Fibroblast of skin of right biceps (primary cell): ENCODE measurements at places on chromosomes 2 and 18.

- DNase-seq = no peak
Observed at GRCh38 chr2:113795405-113795920, 39.0 kb upstream of the SLC35F5 start.

DNA sequence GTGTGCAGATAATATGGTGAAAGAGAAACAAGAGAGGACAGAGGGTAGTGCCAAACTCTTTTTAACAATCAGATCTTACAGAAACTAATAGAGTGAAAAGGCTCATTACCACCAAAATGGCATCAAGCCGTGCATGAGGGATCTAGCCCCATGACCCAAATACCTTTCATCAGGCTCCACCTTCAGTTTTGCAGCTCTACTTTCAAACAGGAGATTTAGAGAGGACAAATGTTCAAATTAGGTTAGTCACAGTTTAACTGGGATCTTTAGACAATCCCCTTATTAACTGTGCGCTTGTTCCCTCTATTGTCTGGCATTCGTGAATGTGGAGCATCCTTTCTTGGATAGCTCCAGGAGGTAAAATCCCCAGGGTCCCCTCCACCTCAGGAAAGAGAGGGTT lies 1209.3 kb upstream of the CHAC2 start:
- no peak for DNase-seq

DNA sequence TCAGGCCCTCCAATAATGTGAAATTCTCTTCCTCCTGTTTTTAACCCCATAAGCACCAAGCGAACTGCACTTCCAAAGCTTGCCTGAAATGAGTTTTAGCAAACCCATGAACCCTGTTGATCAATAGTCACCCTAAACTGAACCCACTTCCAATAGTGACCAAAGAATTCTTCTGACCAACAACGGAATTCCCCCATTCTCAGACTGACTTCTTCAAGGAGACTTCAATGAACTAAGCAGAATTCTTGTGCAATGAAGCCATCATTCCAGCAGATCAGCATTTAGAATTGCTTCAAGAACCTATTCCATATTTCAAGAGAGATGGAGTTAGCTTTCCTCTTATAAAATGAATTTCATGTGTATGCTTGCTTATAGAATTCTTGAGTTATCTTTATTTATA lies 176.9 kb upstream of the FN1 start:
- peak; percentile 66 for DNase-seq

DNA sequence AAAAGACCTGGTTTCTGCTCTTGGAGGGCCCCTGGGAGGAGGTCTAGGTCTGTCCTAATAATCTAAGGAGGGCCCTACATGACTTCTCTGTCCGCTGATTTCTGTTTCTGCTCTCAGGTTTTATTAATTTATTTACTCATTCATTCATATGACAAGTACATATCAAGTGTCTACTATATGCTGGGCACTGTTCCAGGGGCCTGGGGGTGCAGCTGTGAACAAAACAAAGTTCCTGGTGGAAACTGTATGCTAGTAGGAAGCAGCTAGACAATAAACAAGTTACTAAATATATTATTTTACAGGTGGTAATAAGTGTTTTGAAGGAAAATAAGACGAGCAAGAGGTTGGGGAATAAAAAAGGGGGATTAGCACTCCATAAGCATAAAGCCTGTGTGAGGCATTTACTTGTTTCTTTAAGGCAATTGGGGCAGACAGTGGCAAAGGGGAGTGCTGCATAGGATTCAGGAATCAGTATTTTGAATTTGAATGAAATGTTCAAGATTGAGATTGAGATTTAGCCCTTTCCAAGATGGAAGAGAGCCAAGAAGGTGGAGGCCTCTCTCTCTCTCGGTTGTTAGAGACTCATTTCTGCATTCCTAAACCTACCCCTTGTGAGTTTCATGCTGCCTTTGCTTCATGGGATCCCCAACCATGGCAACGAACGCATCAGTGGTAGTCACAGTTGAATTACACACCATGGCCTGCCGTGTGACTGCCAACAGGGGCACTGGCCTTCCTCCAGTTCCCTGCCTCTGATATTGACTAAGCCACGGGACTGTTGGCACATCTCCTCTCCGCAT lies 28.3 kb downstream of the DRC1 start:
- peak; percentile 19 for DNase-seq

DNA sequence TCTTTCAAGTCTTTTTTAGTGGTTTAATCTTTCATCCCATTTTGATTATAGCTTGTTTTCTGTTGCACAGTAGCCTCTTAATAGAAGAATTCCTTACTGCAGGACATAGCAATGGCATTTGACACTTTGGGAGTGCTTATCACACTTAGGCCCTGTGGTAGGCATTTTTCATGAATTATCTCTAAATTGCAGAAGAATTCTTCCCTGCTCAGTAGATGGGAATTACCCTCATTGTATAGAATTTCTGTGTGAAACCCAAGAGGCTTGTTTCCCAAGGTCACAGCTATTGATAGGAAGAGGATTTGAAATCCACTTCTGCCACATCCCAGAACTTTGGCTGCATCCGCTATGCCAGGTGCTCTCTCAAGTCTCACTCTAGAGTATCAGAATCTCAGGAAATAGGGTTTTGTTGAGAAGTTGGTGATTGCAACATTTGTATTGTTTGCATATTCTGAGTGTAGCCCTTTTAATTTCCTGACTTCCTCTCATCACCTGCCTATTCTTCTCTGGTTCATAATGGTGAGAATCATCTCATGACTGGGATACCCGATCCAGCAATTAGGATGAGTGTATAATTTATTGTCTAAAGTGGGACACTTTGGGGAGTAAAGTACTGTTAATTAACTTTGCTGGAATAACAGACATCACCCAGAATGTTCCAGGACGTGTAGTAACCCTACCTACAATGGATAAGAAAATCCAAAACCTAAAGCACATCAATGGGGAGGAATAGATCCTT lies 255.2 kb upstream of the RASGRP3 start:
- DNase-seq = no peak

DNA sequence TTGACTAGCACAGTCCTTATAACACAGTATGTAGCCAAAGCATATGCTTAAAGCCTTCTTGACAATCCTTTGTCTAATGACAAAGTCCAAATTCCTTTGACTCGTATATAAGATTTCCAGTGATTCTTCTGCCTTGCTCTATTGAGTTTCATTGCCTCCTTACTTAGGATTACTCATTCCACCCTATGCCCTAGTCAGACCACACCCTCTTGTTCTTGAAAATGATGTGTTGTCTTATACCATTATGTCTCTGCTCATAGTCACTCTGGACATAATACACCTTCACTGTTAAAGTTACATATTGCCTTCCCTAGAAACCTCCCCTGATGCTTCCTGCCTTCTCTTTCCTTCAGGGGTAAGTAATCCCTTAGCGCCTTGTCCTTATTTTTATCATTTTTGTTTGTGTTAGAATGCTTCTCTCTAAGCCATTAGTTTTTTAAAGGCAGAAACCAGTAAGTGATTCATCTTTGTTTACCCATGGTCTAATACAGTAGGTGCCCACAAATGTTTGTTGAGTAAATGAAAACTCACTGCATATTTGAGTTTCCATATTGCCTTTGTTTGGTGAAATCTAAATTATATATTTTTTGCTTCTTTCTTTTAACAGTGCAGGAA lies 19.3 kb downstream of the GPD2 start:
- DNase-seq = peak; percentile 53

DNA sequence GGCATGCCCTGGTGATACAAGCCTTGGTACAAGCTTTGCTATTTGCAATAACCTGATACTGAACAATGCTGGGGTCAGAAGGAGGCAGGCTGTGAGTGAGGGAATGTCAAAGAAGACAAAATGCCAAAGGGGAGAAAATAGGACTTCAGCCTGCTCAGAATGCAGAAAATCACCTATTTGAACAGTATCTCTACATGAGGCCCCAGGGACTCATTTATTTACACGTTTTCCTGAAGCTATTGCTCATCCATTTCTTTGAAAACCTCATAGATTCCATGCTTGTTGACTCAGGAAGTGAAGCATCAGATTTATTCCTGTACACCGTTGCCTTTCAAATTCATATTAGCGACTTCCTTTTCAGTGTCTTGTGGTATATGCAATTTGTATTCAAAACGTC lies 69.4 kb upstream of the CBLN2 start:
- DNase-seq = no peak

GRCh38 chr18:2883076-2883735 lies 36.4 kb downstream of the EMILIN2 start:
- no peak for DNase-seq
